Endodermal cell (in vitro differentiated cells): ENCODE measurements at places on chromosomes 13 and 19. TPM values are rescaled to one million over a fixed set of nuclear protein-coding genes. Genes with fewer than 3 reads are reported as not detected.

DNA sequence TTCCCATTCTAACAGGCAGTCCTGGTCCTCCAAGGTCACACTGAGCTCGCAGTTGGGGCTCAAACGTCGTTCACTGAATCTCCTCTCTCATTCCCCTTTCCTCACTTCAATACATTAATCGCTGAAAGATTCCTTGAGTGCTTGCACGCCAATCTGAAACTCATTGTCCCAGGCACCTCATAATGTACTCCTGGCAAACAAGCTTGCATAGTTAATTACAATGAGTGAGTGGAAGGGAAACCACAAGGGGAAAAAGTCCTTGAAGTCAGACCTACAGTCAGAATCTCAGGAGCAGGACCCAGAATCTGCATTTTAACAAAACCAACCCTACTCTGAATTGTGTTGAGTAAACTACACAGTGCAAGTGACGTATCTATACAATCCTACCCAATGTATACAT, 86.9 kb downstream of the CRYL1 start:
- no peak for DNase-seq

GRCh38 chr13:105787632-105788031, 747.8 kb downstream of the EFNB2 start:
- DNase-seq = no peak

DNA sequence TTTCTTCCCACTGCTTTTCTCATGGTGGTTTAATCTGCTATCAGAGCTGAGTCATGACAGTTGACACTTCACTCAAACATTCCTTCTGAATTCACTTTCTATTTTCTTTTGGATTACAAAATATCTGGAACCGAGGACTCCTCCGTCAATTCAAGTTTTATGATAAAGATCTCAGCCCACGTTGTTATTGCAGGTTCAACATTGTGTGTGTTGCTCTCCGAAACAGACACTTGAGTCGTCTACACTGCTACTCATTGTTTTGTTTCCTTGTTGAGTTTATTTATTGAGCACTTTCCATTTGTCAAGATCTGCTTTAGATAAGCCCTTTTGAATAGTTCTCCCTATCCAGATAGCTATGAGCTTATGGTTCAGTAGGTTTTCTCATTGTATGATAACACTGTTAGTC, 636.1 kb upstream of the GPC6 start:
- no peak for DNase-seq

DNA sequence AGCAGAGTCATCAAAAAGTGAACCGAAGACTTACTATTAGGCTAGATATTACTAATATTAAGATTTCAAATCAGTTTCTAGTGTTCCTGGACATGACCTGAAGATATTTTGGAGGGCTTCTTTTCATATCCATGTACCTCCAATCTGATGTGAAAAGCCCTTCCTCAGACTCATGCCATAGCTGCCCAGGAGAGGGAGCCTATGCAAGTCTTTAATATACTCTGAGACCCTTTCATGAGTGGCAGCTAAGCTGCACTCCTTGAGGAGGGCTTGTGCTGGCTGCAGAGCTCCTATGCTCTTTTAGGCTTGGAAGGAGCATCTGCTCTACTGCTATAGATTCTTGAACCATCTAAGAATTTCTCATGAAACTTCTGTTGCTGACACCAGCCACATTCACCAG, 715.3 kb downstream of the OLFM4 start:
- DNase-seq = peak; percentile 61

GRCh38 chr13:40272776-40273139, 393.7 kb downstream of the FOXO1 start:
- no peak for DNase-seq

DNA sequence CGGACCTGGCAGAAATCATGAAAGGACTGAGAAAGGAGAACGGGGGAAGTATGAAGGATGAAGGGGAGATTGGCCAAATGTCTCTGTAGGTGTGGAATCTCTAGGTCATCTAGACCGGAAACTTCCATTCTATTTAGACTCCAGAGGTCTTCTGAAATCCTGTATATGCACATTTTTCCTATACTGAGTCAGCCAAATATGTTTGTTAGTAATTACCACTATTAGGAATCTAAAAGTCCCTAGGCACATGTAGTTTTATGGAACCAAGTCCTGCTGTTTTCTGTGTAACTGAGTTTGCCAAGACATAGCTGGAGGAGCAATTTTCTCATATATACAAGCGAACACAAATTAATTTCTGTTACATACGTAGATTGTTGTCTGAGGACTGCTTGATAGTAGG, 498.1 kb downstream of the GPC5 start:
- DNase-seq = no peak

GRCh38 chr19:35644206-35644986, 2.9 kb downstream of the ETV2 start:
- DNase-seq = peak; percentile 99

DNA sequence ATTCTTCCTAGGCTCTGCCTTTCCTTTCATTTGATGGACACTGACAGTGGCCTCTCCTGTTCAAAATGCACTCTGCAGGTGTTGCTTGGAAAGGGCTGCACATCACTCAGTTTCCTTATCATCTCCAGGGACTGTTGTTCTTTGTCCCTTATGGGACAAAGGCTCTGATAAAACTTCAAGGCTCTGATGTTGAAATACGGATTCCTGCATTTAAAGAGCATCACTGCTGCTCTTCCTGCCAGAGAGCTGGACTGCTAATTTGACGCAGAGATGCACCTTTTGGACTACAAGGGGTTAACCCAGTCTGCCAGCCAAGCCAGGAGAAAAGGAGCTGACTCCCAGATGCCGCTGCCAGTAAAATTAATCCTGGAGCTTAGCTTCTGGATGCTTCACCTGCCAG, 952.1 kb downstream of the DIAPH3 start:
- DNase-seq = no peak

GRCh38 chr13:92260363-92260762, 861.9 kb downstream of the GPC5 start:
- peak; percentile 43 for DNase-seq

DNA sequence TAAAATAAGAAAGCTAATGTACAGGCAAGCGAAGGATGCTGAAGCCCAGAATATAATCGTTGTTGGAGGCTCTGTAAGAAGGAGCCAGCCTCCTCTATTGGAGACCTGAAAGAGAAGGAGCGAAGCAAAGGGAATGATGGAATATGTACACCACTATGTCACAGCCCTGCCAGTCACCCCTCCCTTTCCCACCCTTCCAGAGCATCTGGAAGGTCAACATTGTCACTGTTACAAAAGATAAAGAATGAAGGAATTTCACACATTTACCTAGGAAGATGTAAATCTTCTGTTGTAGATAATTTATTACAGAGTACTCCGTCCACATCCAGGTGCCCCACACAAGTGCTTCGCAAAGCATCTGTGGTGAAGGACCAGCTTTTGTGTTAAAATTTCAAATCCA, 39.7 kb upstream of the SACS start:
- DNase-seq = peak; percentile 47

GRCh38 chr19:8240274-8241229, 31.4 kb downstream of the CERS4 start:
- DNase-seq = peak; percentile 84

DNA sequence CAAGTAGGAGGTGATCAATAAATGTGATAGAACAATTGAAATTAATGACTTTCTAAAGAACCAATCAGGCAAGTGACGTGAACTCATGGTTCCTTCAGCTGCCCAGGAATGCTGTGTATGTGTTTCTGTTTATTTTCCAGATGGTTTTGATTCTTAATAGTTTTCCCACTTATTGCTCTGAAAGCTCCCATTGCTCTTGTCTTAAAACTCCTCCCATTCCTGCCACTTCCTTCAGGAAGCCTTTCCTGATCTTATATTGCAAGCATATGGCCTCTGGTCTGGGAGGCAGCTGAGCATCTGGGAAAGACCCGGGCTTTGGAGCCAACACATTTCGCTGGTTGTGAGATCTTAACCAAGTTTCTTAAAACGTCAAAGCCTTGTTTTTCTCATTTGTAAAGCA, 17.1 kb upstream of the LATS2 start:
- no peak for DNase-seq

GRCh38 chr19:52923778-52924593, 758 bp upstream of the ZNF888 start:
- DNase-seq = peak; percentile 65

GRCh38 chr19:45809643-45810159, 5.4 kb downstream of the RSPH6A start:
- peak; percentile 71 for DNase-seq

Gene KIR2DL3
- total RNA-seq = not detected in 3 replicates

Gene PGLYRP2
- total RNA-seq = not detected in 2 replicates

Gene FCGBP
- 0.23 and 0.29 TPM in 2 replicates for total RNA-seq
